ENCODE measurements at places on chromosomes 5 and 9. TPM values are rescaled to one million over a fixed set of nuclear protein-coding genes. Genes with fewer than 3 reads are reported as not detected.

The HARS2 gene
- total RNA-seq = 21.3 TPM

The CMBL gene
- 3.4 TPM for total RNA-seq

The DDX4 gene
- not detected for total RNA-seq

The PFN3 gene
- total RNA-seq = not detected

The COMMD10 gene
- total RNA-seq = 26.6 TPM

The COL15A1 gene
- 2.4 TPM for total RNA-seq

The SIT1 gene
- total RNA-seq = not detected

The SAP30L gene
- 9.1 TPM for total RNA-seq

The CHSY3 gene
- total RNA-seq = 2.4 TPM

The PTGES gene
- total RNA-seq = 4.0 TPM

The THBS4 gene
- 2.4 TPM for total RNA-seq

The ZNF608 gene
- 12.5 TPM for total RNA-seq

The TLX3 gene
- not detected for total RNA-seq

The SLC36A2 gene
- total RNA-seq = not detected

The PKD2L2 gene
- total RNA-seq = not detected

The RNF180 gene
- 1.2 TPM for total RNA-seq

The SH3TC2 gene
- total RNA-seq = 1.0 TPM

The PRDM9 gene
- not detected for total RNA-seq

The SOHLH1 gene
- not detected for total RNA-seq

The TEX48 gene
- total RNA-seq = not detected
